Stimulated activated CD4-positive, alpha-beta T cell treated with anti-CD3 and anti-CD28 coated beads, Interleukin-1b, Interleukin-23, amount 100 ng/mL, for 1 hour (primary cell): ENCODE measurements at places on chromosomes 12 and 14.

GRCh38 chr14:101444116-101444515 is 117.2 kb upstream of the DIO3 start:
- no peak for DNase-seq

DNA sequence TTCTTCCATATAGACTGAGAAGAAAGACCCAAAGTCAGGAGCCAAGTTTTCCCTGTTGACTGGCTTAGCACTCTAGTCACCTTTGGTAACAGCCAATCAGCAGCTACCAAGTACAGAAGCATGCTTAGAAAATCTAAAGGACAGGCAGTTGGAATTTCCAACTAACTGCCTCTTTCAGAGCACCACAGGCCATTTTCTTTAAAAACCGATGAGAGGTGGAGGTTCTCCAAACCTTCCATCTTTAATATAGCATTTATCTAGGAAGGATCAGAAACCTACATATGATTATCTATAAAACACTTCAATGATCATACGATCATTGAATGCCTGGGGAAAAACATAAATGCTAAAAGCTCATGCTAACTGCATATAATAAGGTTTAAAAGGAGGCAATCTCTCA is at the start of gene CATSPERB:
TSS of gene CATSPERB (minus strand) at position 101 of the 400 bp plus-strand sequence. CDS start 2,607 bp downstream, outside the sequence.
- DNase-seq = no peak

DNA sequence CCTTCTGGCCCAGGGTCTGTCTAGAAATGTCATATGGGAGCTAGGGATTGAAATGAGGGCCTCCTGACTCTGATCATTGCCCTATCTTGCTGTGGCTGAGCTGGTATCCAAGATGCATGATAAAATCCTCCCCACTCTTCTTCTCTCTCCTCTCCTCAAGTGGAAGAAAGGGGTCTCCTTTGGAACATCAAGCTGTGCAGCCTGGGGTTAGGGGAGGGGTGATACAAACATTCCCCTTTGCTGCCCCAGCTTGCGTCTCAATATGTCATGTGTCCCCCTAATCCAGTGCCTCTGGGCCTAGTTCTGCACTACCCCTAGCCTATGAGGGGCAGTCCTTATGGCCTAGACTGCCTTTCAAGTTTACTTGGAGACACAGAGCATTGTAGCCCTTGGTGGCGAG is 8.5 kb downstream of the RDH16 start:
- no peak for DNase-seq

DNA sequence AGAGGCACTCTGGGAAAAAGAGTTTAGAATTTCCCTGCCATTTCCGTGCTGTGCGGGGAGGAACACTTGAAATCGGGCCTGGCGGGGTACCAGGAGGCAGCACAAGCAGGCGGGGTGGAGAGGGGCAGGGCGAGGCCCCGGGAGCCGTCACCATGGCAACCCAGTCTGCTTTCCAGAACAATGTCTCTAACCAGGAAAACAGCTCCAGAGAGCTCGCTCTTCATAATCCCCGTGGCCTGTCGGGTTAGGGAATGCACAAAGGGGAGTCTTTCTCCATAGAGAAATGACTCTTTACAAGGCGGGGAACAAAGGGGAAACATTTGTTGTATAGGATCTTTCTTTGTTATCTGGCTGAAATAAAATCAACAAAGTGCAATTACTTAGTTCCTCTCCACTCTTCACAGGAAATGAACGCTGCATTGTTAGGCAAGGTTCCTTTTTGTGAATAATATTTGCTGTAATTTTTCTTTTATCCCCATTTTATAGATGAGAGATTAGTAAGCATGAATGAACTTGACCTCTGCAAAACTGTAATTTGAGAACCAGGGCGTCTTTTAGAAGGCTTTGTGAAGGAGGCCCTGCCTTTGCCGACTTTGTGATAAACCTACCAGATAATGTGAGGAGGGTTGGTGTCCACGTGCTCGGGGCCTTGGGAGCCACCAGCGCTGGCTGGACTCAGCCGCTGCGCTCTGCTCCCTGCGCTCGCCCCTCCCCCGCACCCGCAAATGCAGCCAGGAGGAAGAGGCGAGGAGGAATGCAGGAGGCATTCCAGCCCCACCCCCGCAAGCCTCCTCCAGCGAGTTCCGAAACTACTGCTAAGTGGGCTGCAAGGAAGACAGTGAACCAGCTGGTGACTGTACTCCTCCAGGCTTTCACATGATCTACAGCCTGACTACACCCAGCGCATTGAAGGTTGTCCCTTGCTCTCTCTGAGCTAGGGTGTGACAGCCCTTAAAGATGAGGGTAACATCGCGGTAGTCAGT is 105.2 kb upstream of the ATF7IP start:
- DNase-seq = no peak

DNA sequence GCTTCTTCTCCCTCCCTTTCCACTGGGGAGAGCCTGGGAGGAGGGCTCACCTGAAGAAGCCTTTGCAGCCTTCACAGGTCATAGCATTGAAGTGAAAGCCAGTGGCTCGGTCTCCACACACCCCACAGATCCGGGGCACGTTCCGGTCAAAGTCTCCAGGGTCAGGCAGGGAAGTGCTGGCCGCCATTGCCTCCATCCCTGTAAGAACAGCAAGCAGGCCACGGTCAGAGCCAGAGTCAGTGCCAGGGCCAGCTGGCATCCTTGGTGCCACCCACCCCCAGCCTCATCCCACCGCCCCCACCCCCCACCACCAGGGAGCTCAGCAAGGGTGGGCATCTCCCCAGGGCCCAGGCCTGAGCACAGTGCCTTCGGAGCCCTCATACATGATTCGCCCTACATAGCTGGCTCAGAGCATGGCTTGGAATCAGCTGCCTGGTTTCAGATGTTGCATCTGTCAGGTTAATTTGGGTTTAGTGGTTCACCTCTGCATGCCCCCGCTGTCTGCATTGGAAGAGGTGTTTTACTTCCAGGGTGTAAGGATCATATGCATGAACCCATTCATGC is 25.8 kb downstream of the VDR start:
- no peak for DNase-seq
